Non-pigmented ciliary epithelial cell (primary cell): ENCODE measurements at places on chromosomes 3 and 15.

- DNase-seq: no peak
Measured at GRCh38 chr3:13316603-13317002, 103.5 kb downstream of the NUP210 start.

GRCh38 chr3:152703245-152703890 is 131.6 kb upstream of the P2RY1 start:
- DNase-seq: no peak

DNA sequence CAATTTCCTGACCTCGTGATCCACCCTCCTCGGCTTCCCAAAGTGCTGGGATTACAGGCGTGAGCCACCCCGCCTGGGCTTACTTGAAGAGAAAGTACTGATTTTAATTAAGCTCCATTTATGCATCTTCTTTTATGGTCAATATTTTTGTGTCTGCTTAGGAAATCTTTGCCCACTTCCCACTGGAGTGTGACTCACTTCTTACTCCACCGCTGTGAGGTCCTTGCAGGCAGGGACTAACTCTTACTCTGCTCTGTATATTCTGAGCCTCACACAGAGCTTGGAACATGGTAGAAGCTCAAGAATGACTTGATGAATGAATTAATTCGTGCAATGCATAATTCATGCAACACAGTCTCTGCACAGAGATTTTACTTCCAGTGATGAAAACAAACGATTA is 2.9 kb upstream of the TM4SF19 start:
- no peak for DNase-seq

DNA sequence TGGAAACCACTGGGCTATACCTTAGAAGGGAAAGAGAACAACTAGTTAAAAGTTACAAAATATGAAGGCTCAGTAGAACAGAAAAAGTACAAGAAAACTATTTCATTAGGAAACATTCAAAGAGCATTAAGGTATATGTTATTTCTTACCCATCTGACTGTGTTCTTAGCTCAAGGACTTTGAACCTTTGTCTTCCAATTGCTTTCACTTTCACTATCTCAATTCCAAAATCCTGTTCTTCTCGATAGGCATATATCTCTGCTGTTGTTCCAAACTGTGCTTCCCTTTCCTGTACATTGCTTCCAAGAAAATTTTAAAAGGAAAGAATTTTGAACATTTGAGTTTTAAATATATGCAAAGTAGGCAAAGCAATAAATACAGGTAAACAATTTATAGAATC is 6.9 kb downstream of the CRBN start:
- DNase-seq: no peak

- no peak for DNase-seq
Measured at GRCh38 chr3:127110982-127111693, 81.8 kb upstream of the PRR23E start.

- no peak for DNase-seq
Measured at GRCh38 chr3:183485093-183485492, 56.7 kb upstream of the MCF2L2 start.

DNA sequence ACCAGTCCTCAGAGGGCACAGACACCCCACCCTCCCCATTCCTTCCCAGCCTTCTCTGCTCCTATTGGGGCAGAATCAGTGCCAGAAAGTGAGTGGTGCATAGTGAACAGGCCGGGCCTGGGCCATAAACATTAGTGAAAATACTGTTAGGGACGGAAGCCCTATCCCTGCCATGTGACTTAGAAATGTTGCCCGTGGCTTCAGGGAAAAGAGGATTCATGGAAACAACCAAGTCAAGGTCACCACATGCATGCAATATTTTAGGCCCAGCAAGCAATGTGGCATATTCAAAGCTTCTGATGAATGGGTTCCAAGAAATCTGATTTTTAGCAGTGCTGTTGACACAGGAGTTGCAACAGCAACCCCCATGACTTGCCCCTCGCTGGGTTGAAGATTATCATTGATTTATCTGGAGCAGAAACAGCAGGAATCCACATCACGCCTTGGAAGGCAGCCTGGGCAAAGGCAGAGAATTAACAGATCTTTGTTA is 52.3 kb downstream of the CCNL1 start:
- DNase-seq: no peak

GRCh38 chr3:95711789-95712188 is 1102.6 kb upstream of the EPHA6 start:
- no peak for DNase-seq

DNA sequence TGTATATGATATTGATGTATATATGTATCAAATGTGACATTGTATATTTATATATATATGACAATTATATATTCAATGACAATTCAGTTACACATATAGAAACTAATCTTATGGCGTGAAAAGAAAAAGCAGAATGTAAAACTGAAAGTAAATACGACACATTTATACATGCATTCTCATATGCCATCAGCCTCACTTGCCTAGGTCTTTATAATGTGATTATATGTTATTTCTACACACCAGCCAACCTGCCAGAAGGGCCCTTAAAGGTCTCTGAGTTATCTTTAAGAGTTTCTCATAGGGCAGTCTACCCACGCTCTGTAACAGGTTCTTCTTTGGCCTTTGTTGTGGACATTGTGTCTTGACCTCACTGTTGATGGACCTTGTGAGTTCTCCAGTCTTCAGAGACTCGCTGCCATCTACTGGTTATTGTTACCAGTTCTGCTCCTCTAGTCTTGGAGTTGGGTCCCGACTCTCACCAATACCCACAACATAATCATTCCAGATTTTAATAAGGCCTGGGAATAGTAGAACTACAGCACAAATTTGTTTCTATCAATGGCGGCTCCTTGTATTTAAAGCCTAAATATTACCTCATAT is 371.5 kb upstream of the GOLIM4 start:
- peak; percentile 11 for DNase-seq

DNA sequence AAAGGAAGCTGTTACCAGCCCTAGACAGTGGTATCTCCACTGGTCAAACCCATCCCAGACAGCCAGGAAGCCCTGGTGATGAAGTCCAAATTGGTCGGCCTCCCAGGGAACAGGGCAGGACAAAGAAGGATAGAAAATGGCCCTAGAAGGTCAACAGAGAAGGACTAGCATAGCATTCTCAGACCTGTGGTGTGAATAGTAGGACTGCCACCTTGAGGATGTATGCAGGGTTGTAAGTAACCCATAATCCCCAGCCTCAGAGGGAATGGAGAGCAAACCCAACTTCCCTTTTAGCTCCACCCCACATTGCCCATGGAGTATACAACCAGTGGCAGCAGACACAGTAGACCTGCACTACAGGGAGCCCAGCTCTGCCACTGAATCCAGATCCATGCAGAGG is 68.6 kb upstream of the EIF1B start:
- no peak for DNase-seq

GRCh38 chr3:48299746-48300712 is 33.4 kb downstream of the SPINK8 start:
- no peak for DNase-seq

DNA sequence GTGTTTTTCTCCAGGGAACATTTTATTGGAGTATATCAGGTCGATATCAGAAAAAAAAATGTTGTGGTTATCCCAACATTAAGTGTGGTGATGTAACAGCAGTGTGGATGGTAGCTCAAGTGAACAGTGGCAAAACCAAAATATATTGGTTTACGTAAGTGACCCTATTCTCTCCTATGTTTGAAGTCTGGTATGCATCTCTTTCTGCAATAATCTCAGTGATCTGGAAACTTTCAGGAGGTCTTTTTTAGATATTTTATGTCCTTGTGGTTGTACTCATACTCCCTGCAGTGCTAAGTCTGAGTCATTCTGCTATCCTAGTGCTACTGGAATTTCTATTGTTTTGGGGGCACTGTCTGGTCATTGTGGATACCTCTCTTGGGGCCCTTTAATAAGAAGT is 137.9 kb downstream of the SNRPN start:
- DNase-seq: peak; percentile 26

- no peak for DNase-seq
Measured at GRCh38 chr3:38565339-38566214, 69.4 kb downstream of the EXOG start.

DNA sequence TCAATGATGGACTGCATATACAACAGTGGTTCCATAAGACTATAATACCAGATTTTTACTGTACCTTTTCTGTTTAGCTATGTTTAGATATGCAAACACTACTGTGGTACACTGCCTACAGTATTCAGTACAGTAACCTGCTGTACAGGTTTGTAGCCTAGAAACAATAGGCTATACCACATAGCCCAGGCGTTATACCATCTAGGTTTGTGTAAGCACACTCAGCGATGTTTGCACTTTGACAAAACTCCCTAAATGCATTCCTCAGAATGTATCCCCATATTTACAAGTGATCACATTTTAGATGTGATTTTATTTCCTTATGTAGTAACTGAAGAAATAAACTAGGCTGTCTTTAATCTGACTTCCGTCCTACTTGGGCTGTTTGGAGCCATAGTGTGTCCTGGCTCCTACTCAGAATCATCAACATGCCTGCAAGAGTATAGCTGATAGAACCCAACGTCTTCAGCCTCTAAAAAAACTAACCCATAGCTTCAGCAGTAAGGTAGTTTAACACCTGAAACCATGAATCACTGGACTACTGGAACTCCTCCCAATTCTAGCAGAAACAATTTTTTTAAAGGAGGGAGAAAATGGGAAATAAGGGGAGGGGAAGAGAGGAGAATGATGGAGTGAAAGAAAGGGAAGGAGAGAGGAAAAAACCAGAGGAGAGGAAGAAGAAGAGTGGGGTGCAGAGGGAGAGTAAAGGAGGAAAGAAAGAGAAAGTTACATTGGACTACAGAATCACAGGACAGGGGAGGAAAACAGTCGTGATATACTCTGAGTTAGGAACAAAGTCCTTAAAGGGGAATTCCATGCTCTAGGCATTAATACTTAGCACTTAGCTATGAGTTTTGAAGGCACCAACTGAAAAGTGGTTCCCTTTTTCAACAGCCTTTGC is 67.7 kb upstream of the PLXND1 start:
- no peak for DNase-seq

GRCh38 chr3:43503067-43503728 is 118.6 kb downstream of the ANO10 start:
- DNase-seq: no peak

- no peak for DNase-seq
Measured at GRCh38 chr15:62186578-62186977, 21.5 kb upstream of the C2CD4B start.

DNA sequence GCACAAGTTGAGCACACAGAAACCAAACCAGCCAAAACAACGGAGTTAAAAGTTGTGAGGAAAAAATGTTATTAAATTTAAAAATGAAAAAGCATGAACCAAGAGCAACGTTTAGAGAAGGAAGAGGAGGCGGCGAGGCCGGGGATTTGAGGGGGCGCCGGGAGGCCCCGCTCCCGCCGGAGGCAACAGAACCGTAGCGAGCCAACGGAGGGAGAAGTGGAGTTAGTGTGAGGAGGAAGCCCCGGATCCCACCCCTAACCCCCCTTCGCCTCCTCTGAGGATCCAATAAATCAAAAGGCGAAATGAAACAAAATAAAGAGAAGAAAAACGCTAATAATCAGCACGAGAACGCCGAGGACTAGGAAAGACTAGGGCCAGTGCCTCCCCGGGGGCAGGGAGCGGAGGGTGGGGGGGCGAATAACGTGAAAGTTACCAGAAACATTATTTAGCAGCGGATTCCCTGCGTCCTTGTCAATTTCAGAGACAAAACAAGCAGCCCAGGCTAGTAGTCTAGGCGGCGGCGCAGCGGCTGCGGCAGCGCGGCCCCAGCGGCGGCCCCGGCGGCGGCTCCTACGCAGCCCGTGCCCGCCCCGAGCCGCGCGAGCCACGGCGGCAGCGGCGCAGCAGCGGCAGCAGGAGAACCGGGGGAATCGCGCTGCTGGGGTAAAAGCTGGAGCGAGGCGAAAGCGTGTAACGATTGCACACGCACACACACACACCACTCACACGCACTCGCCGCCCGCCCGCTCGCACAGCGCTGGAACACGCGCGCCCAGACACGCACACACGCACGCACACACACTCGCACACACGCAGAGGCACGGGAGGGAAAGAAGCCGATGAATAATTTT is 1.7 kb downstream of the MEIS2 start:
- no peak for DNase-seq

DNA sequence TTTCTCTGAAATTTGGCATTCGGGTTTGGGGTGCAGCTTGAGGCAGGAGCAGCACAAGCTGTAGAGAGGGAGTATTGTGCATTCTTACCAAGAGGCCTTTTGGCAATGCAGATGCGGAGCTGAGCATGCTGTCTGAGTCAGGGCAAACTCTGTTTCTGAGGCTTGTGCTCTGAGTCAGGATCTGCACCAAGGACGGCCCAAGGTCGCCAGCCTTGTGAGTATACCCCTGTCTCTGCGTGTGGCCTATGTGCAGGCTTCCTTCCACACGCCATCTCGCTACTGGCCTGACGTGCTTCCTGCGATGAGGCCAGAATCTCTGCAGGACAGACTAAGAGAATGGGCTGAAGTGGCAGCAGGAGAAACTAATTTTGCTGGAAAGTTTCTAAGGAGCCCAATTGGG is 83.8 kb upstream of the ROPN1 start:
- DNase-seq: no peak

- no peak for DNase-seq
Measured at GRCh38 chr3:69033470-69033869, 18.7 kb downstream of the TMF1 start.

- DNase-seq: no peak
Measured at GRCh38 chr15:41987925-41988275, 15.5 kb upstream of the EHD4 start.

DNA sequence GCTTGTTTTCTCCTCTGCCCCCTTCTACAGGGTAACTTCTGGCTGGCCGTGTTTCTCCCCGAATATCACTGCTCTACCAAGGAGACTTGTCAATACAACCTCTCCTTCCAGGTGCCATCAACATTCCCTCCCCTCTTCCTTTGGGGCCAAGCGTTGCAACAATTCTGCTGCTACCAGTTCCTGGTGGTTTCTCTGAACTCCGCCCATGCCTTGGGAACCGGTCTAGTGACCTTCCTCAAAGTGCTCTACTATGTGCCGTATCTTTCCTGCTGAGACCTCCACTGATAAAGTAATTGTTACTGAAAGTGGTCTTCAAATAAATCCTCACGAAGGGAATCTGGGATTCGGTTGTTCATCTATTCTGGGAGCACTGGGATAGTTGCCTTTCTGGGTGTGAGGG is 26.2 kb downstream of the PCSK6 start:
- no peak for DNase-seq

DNA sequence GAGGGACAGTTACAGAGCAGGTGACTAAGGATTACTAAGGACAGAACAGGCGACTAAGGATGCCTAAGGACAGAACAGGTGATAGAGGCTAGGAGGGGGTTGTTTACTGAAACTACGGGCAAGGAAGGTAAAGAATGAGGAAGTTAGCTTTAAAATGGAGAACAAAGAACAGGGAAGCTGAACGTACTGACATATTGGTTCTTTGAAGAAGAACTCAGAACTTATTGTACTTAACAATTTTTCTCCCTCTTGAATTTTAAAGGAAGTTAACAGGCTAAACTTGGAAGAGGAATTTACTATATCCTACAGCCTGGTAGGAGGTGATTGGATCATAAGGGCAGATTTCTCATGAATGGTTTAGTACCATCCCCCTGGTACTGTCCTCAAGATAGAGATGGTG is 290.2 kb downstream of the SHQ1 start:
- no peak for DNase-seq

GRCh38 chr3:182521339-182521738 is 272.0 kb upstream of the ATP11B start:
- no peak for DNase-seq
